Germinal center (tissue), 1 donor: ENCODE measurements at places on chromosomes 12 and 14.

DNA sequence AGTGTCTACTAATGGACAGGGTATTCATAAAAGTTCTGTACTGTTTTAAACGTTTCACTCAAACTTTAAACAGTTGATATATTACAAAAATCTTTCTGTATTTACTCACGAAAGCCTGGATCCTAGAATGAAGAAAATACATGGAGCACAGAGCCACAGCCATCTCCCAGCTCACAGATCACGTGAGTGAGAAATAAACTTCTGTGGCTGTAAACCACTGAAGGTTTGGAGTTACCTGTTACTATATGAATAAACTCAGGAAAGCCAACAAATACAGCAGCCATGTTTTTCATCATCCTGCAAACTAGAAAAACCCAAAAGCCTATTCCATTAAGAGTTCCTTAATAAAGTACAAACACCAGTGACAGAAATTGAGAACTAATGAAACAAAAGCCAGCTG, 867 bp upstream of the TDG start:
- no peak for DNase-seq

DNA sequence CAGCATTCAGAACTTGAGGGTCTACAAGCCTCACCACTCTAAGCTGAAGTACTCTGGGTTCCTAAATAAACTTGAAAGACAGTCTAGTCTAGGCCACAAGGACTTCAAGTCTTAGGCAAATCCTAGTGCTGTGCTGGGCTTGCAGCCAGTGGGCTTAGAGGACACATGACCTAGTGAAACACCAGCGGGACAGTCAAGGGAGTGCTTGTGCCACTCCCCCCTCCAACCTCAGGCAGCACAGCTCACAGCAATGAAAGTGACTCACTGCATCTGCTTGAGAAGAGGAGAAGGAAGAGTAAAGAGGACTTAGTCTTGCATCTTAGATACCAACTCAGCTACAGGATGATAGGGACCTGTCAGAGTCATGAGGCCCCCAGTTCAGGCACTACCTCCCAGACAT, 438.1 kb downstream of the IPO8 start:
- no peak for DNase-seq

- DNase-seq = no peak
Measured at GRCh38 chr12:98425859-98426258, 89.5 kb upstream of the TMPO start.

- no peak for DNase-seq
Measured at GRCh38 chr14:24900269-24901100, 149.5 kb downstream of the STXBP6 start.

DNA sequence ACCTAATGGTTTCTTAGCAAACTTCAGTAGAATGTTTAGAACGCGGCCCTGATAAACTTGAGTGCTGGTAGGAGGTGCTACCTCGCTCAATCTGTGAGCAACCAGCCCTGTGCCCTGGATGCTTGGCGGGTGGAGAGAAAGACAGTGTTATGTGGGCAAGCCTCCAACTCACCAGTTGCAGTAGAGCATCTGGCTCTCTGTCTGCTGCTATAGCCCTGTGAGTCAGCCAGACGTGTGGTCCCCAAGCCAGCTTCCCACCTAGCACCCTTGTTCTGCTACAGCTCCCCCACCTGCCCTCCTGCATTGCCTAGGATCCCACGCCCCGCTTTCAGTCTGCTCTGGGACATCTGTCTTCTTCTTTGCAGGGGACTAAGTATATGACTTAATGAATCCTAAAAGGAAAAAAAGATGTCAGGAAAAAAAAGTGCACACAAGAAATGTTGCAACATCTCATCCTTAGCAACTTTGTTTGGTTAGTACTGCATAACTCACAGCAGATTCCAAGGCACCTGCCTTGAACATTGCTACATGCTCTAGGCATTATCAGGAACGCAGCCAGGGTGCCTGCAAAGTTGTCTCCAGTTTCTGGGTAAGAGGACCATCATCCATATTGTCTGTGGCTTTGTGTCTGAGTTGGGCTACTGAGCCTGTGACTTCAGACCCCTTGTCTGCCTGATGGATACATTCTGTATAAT, 13.6 kb downstream of the SNRNP35 start:
- no peak for DNase-seq

- no peak for DNase-seq
Measured at GRCh38 chr14:50410921-50411320, 14.2 kb upstream of the CDKL1 start.

- DNase-seq = no peak
Measured at GRCh38 chr14:104132981-104133380, 5.4 kb upstream of the KIF26A start.

GRCh38 chr14:61609191-61609843, 86.0 kb upstream of the HIF1A start:
- DNase-seq = no peak

DNA sequence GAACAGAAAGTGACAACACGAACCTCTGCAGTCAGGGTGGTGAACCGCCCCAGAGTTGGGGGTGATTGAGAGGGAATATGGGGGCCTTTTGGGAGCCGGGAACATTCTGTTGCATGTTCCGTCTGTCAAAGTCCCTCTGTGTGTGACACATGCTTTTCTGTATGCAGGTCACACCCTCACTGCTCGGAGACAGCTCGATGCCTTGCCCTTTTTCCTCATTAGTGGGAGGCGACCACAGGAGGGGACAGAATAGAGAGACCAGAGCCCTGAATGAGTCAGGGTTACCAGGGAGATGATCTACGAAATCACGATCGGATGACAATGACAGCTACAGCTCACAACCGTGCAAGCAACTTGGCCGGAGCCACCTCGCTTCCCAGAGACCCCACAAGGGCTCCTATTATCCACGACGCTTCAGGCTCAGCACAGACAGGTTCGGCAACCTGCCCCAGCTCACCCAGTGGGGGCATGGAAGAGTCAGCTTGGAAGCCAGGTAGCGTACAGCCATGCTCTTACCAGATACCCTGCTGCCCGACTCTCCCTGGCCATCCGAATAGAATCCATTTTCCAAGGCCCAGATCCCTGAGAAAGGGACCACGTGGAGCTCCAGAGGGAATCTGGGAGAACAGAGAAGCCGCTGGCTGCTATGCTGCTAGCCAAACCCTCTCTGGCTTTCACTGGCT, 38.8 kb downstream of the TESC start:
- no peak for DNase-seq

DNA sequence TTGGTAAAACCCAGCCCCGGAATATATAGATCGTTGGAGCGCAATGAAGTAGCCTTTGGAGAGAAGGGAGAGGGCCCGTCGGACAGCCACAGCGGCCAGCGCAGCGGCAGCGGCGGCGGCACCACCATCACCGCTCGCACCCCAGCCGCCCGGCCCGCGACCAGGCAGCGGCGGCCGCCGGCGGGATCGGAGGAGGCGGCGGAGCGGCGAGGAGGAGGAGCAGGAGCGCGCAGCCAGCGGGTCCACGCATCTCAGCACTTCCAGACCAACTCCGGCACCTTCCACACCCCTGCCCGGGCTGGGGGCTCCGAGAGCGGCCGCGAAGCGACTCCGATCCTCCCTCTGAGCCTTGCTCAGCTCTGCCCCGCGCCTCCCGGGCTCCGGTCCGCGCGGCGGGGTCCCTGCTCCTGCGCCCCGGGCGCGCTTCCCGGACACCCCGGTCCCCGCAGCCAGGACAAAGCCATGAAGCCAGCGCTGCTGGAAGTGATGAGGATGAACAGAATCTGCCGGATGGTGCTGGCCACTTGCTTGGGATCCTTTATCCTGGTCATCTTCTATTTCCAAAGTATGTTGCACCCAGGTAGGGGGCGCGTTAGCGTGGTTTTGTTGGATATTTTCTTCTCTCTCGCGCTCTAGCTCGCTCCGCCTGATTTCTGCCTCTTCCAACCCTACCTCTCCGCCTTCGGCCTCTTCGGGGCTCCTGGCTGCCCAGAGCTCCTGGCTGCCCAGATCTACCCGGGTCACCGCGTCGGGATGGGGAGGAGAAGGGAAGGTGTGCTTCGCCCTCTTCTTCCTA, 400 bp downstream of the CHST11 start:
- peak; percentile 59 for DNase-seq

DNA sequence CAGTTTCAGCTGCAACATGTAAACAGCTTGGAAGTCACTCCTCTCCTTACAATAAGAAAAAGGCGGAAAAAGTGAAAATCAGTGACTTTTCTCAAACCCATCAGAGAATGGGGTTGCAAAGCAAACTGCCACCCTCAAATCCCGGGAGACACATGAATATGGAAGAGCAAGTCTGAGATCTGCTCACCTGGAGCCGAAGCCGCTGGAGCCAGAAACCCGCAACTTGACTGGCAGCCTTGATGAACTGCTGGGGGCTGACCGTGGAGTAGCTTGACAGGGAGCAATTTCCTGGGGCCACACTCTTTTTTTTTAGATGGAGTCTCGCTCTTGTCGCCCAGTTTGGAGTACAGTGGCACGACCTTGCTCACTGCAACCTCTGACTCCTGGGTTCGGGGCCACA, 208.2 kb downstream of the KIF26A start:
- no peak for DNase-seq

DNA sequence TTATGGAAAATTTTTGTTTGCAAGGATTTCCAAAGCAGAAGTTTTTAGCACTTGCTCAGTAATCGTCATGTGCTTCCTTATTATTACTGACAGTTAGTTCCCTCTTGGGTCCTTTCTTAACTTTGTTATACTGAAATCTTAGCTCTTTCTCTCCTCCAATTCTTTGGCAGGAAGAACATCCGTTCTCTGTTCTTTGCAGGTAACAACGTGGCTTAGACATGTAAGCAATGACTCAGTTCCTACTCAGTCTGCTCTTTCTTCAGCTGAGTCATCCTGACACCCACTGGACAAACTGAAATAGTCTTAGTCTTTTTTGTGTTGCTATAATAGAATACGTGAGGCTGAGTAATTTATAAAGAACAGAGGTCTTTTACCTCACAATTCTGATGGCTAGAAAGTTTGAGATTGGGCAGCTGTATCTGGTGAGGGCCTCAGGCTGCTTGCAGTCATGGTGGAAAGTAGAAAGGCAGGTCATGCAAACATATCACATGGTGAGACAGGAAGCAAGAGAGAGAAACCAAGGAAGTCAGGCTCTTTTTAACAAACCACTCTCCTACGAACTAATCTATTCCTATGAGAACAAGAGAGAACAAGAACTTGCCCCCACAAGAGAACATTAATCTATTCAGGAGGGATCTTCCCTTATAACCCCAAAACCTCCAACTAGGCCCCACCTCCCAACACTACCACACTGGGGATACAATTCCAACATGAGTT, 49.2 kb downstream of the TESPA1 start:
- peak; percentile 13 for DNase-seq

DNA sequence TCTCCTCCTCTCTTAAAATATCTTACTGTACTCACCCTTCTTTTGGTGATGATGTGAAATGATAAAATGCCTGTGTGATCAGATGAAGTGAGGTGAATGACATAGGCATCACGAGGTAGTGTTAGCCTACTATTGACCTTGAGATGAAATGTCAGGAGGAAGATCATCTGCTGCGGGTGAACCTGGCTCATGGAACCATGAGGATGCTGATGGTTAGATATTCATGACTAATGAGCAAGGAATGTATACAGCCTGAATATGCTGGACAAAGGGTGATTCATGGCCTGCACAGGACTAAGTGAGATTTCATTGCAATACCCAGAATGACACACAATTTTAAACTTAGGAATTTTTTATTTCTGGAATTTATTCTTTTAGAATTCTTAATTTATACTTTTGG, 89.6 kb downstream of the DAAM1 start:
- DNase-seq = no peak
